Activated CD4-positive, alpha-beta T cell treated with anti-CD3 and anti-CD28 coated beads, Interleukin-2, amount 10 ng/mL, durations not matched to agents 7 days and 5 days (primary cell): ENCODE measurements at places on chromosomes 6 and 20. TPM values are rescaled to one million over a fixed set of nuclear protein-coding genes. Genes with fewer than 3 reads are reported as not detected.

DNA sequence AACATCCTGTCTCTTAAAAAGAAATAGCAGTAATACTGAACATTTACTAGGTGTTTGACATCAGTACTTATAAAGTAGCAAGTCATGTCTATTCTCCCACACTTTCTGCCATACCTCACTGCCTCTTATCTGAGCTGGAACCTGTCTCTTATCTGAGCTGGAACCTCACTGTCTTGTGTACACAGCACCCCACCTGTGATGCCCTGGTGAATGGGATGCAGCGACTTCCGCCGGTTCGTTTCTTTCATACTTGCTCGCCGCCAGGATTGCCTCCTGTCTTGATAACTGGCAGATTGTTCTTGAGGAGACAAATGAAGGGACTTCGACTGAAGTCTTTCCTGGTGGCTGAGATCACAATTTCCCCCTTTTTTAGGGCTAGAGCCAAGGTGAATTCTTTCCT lies 2.9 kb downstream of the DSN1 start:
- peaks cover 44% of the 10 kb centered on the region for H3K4me1 ChIP-seq
- no peak overlapping the region for H3K4me3 ChIP-seq
- H3K27me3 ChIP-seq: no peaks in the 10 kb centered on the region
- H3K36me3 ChIP-seq: peaks cover 11% of the 10 kb centered on the region
- no peak overlapping the region for H3K27ac ChIP-seq

DNA sequence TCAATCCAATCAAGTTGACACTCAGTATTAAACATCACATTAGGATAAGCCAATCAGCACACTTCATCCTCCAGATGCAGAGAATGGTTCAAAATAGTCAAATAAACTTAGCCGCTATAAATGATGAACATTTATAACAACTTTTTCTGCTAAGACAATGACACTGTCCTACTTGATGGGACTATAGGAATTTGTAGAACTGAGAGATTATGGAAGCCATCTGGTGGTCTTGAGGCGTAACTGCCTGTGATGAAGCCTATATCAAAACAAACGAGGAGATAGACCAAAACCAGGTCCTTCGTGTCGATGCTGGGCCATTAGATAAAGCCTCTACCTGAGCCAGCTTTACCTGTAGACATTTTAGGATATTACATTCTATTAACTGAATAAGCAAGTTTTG lies 631.1 kb downstream of the COL12A1 start:
- no peaks in the 10 kb centered on the region for H3K27me3 ChIP-seq
- no peak overlapping the region for H3K4me3 ChIP-seq
- no peak overlapping the region for H3K27ac ChIP-seq
- no peaks in the 10 kb centered on the region for H3K4me1 ChIP-seq

- DNase-seq: no peak
- peaks cover 48% of the 10 kb centered on the region for H3K4me1 ChIP-seq
- H3K4me3 ChIP-seq: no peak overlapping the region
- H3K36me3 ChIP-seq: no peaks in the 10 kb centered on the region
Measured at GRCh38 chr20:43938932-43939761, 24.5 kb downstream of the TOX2 start.

DNA sequence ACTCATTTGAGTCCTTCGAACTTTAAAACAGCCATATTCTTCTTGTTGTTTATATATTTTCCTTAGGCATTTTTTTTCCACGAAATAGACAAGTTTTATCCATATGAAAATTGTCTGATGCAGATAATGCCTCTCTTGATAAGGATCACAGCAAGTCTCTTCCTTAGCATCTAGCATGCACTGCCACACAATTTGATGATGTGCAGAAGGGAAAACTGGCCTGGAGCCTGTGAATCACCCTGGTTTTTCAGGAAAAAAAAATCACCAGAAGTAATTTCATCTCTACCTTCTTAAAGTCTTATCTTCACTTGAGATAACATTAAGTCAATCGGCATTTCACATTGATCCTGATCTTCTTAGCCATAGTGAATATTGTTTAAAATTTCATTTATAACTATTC lies 199.8 kb downstream of the TENT5A start:
- DNase-seq: no peak
- H3K36me3 ChIP-seq: no peaks in the 10 kb centered on the region
- H3K4me1 ChIP-seq: no peaks in the 10 kb centered on the region
- no peak overlapping the region for H3K4me3 ChIP-seq
- H3K27me3 ChIP-seq: no peaks in the 10 kb centered on the region
- no peak overlapping the region for H3K27ac ChIP-seq

- peaks cover 5% of the 10 kb centered on the region for H3K4me1 ChIP-seq
- no peak overlapping the region for H3K4me3 ChIP-seq
Measured at GRCh38 chr6:83868639-83869038, 9.2 kb downstream of the CYB5R4 start.

GRCh38 chr6:124607119-124607627 lies 355.1 kb upstream of the RNF217 start:
- H3K4me3 ChIP-seq: no peak overlapping the region
- no peaks in the 10 kb centered on the region for H3K4me1 ChIP-seq
- no peaks in the 10 kb centered on the region for H3K36me3 ChIP-seq
- no peaks in the 10 kb centered on the region for H3K27me3 ChIP-seq

- H3K4me3 ChIP-seq: no peak overlapping the region
- peaks cover 32% of the 10 kb centered on the region for H3K4me1 ChIP-seq
Measured at GRCh38 chr6:3919130-3919628, 70.0 kb downstream of the FAM50B start.

DNA sequence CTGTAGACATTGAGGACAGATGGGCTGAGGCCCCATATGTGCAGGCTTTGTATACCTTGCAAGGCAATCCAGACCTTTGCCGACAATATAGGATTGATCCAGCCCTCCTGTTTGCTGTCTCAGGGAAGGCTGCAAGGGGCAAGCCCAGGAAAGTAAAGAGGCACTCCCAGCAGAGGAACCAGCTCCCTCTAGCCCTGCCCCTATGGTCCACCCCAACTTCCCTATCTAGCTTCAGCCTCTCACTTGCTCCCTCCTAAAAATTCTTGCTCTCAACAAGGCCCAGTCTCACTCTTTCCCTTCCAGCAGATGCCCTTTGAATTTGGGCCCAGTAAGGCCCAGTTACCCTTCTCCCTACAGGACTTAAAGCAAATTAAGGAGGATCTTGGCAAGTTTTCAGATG lies 92.6 kb downstream of the JARID2 start:
- no peaks in the 10 kb centered on the region for H3K27me3 ChIP-seq
- H3K27ac ChIP-seq: no peak overlapping the region

DNA sequence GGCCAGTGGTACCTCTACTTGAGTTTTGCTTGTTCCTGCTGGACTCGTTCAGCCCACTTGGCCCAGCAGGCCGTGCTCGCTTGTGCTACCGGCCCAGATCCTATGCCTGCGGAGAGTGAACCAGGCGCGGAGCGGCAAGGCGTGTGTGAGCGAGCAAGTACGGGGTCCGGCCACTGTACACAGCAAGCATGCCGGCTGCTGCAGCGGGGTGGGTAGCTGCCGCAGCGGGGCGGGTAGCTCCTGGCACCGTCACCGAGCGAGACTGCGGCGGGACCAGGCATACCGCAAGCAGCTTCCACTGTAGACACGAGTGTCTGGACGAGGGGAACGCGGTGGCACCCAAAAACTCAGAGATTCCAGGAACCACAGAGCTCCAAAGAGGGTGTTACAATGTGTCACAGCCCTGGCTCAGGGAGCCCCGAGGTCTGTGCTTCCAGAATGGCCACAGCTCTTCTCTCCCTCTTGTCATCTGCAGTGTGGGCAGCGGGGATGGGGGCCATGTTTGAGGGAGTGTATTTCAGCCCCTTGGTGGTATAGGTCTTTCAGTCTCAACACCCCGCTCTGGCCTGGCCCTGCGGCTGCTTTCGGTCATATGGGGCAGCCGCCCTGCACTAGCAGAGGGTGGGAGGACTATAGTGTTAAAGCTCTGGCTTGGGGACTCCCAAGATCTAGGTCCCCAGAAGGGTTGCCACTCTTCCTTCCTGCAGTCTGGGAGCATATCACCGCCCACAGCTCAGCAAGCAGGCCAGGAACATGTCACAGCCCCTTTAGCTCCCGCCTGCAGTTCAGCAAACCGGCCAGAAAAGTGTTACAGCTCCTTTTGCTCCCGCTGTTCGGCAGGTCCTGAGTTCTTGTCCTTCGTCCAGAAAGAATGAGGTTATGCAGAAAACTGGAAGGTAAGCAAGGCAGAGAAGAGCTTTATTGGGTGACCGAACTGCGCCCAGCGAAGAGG lies 6.1 kb upstream of the RWDD1 start:
- no peak for DNase-seq
- peaks cover 8% of the 10 kb centered on the region for H3K27me3 ChIP-seq
- H3K36me3 ChIP-seq: no peaks in the 10 kb centered on the region
- no peak overlapping the region for H3K4me3 ChIP-seq
- peaks cover 24% of the 10 kb centered on the region for H3K4me1 ChIP-seq

GRCh38 chr6:150697515-150697914 lies 97.8 kb downstream of the PLEKHG1 start:
- H3K4me3 ChIP-seq: no peak overlapping the region
- no peak overlapping the region for H3K27ac ChIP-seq
- H3K4me1 ChIP-seq: no peaks in the 10 kb centered on the region
- no peaks in the 10 kb centered on the region for H3K27me3 ChIP-seq

DNA sequence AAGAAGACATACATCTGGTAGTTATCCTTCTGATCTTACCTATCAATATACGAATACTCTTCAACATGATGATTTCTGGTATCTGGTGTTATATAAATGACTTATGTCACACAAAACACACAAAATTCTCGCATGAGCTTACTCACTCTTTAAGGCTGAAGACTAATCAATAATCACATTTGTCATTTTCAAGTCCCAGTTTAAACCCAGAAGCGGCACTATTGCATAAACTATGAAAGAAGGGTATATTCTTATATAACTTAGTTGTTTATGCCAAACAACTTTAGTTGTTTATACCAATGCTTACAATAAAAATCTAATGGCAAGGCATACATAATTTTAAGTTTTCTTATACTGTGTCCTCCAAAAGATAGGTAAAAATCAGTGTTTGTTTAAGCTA lies 293.1 kb downstream of the GRIK2 start:
- H3K27me3 ChIP-seq: no peaks in the 10 kb centered on the region
- no peak for DNase-seq
- no peaks in the 10 kb centered on the region for H3K4me1 ChIP-seq
- H3K4me3 ChIP-seq: no peak overlapping the region

GRCh38 chr20:55058938-55059337 lies 583.5 kb downstream of the DOK5 start:
- no peak overlapping the region for H3K27ac ChIP-seq
- no peaks in the 10 kb centered on the region for H3K36me3 ChIP-seq
- H3K27me3 ChIP-seq: no peaks in the 10 kb centered on the region
- H3K4me3 ChIP-seq: no peak overlapping the region
- H3K4me1 ChIP-seq: no peaks in the 10 kb centered on the region

DNA sequence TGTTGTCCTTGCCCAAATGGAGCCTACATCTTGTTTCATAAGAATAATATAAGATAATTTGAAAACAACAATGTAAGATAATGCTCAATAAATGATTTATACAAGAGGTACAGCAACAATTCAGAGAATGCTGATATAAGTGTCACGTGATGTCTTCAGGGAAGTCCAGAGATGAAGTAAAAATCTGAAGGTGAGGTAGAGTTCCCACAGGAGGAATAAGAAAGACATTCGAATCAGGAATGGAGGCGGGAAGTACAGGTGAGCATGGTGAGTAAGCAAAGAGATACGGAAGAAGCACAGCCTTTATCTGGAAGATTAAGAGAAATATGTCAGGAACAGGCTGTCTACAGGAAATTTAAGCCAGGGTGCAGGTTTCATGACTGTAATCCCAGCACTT lies 165.9 kb upstream of the MARCKS start:
- no peak overlapping the region for H3K27ac ChIP-seq

The MUC22 gene
- not detected for total RNA-seq

The SASH1 gene
- total RNA-seq: 0.50 TPM

The GLP1R gene
- not detected for total RNA-seq

The NT5E gene
- 7.2 TPM for total RNA-seq
